Dermis lymphatic vessel endothelial cell (primary cell): ENCODE measurements at places on chromosomes 1 and 21. TPM values are rescaled to one million over a fixed set of nuclear protein-coding genes. Genes with fewer than 3 reads are reported as not detected.

The H6PD gene
- total RNA-seq = 20.5 and 23.5 TPM in 2 replicates

The LCE1F gene
- total RNA-seq = not detected in 2 replicates

The PKLR gene
- total RNA-seq = not detected in 2 replicates

The PLCH2 gene
- 0.09 and 0.22 TPM in 2 replicates for total RNA-seq

The TTC22 gene
- total RNA-seq = under 0.01 and 0.09 TPM in 2 replicates

The CD160 gene
- total RNA-seq = not detected in 2 replicates

The KTI12 gene
- total RNA-seq = 9.4 and 12.9 TPM in 2 replicates

The H3-3A gene
- total RNA-seq = 317 and 327 TPM in 2 replicates

The TDRD5 gene
- total RNA-seq = 0.09 and 0.11 TPM in 2 replicates

The CFHR2 gene
- total RNA-seq = not detected in 2 replicates

The LRRC42 gene
- total RNA-seq = 17.2 and 23.8 TPM in 2 replicates

The KRTAP10-11 gene
- not detected in 2 replicates for total RNA-seq

The TMPRSS15 gene
- not detected in 2 replicates for total RNA-seq

The SLC25A34 gene
- total RNA-seq = 0.22 and 0.34 TPM in 2 replicates

The TNFRSF9 gene
- under 0.01 and 0.11 TPM in 2 replicates for total RNA-seq

The LCE1E gene
- not detected in 2 replicates for total RNA-seq

The GNG12 gene
- 228 and 274 TPM in 2 replicates for total RNA-seq

The HES3 gene
- not detected in 2 replicates for total RNA-seq

The LCE3D gene
- total RNA-seq = not detected in 2 replicates

The AADACL4 gene
- not detected in 2 replicates for total RNA-seq

The FBXO2 gene
- 1.4 and 1.6 TPM in 2 replicates for total RNA-seq

The RYR2 gene
- total RNA-seq = 0.22 and 0.95 TPM in 2 replicates

The BACH1 gene
- 51.1 and 56.3 TPM in 2 replicates for total RNA-seq

The CA6 gene
- 0.11 TPM in 1 of 2 replicates, not detected in the other for total RNA-seq

The DEPDC1 gene
- total RNA-seq = 2.2 and 3.2 TPM in 2 replicates

The SERPINC1 gene
- 0.22 TPM in 1 of 2 replicates, not detected in the other for total RNA-seq

The RNU1-4 gene
- under 0.01 and 8,230 TPM in 2 replicates for total RNA-seq

The SLC9C2 gene
- not detected in 2 replicates for total RNA-seq

The PBX1 gene
- total RNA-seq = 0.33 and 1.5 TPM in 2 replicates

The RGS18 gene
- not detected in 2 replicates for total RNA-seq

The DOCK7 gene
- total RNA-seq = 26.5 and 37.6 TPM in 2 replicates

The OR6N1 gene
- not detected in 2 replicates for total RNA-seq

The SYDE2 gene
- total RNA-seq = 3.3 and 4.1 TPM in 2 replicates

The PTPN22 gene
- total RNA-seq = not detected in 2 replicates

The MIXL1 gene
- total RNA-seq = 0.11 TPM in 1 of 2 replicates, not detected in the other

The GPR52 gene
- 0.34 and 0.43 TPM in 2 replicates for total RNA-seq

The TMCC2 gene
- total RNA-seq = 0.33 and 0.43 TPM in 2 replicates

The C1orf94 gene
- total RNA-seq = not detected in 2 replicates

The DENND2D gene
- 0.95 and 0.98 TPM in 2 replicates for total RNA-seq

The LEMD1 gene
- total RNA-seq = not detected in 2 replicates

The BTBD8 gene
- 2.0 and 4.0 TPM in 2 replicates for total RNA-seq

The VCAM1 gene
- 0.26 and 0.43 TPM in 2 replicates for total RNA-seq

The KIF26B gene
- total RNA-seq = 2.3 and 5.8 TPM in 2 replicates

The BOLA1 gene
- total RNA-seq = 7.4 and 7.8 TPM in 2 replicates

The CD48 gene
- total RNA-seq = not detected in 2 replicates

The IARS2 gene
- total RNA-seq = 110 and 160 TPM in 2 replicates

The NECTIN4 gene
- total RNA-seq = under 0.01 and 0.34 TPM in 2 replicates

The TLR5 gene
- 0.33 and 0.43 TPM in 2 replicates for total RNA-seq

The NCF2 gene
- under 0.01 TPM in 1 of 2 replicates, not detected in the other for total RNA-seq

The SGIP1 gene
- 25.2 and 36.2 TPM in 2 replicates for total RNA-seq

The CFAP74 gene
- not detected in 2 replicates for total RNA-seq

The NBPF10 gene
- total RNA-seq = 0.22 and 0.77 TPM in 2 replicates

The OR2T10 gene
- not detected in 2 replicates for total RNA-seq
